ENCODE measurements at places on chromosomes 2 and 18.
A peak's percentile ranks its signal among the peaks of the same experiment; 100 is the strongest.

- DNase-seq: no peak
These were observed 9.2 kb downstream of the SLC66A2 start for GRCh38 chr18:79942211-79942610.

DNA sequence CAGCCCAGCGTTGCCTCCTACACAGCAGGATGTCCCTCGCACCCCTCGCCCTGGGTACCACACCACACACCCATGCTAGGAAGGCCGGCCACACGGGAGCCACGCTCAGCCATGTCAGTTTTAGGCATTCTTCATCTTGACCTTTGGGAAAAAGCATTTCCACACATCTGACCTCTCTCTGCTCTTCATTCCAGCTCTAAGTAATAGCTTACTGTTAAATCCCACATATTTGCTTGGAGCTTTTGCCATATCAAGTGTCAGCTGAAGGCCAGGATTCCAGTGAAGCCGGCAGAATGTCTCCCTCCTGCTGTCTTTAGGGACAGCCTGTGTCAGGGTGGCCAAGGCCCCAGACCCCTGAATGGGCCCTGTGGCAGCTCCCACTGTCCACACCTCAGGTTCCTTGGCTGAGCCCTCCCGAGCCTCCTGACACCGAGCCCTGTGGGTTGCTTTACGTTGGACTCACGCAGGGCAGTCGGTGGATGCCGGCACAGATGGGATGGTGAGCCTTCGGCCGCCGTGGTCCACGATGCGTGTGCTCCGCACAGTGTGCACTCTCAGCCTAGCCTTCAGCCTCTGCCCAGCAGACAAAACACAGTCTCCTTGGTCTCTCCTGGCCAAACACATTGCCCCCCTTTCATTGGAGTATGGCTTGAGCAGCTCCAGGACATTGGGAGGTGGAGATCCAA lies 202.0 kb downstream of the SEPTIN10 start:
- DNase-seq: no peak

DNA sequence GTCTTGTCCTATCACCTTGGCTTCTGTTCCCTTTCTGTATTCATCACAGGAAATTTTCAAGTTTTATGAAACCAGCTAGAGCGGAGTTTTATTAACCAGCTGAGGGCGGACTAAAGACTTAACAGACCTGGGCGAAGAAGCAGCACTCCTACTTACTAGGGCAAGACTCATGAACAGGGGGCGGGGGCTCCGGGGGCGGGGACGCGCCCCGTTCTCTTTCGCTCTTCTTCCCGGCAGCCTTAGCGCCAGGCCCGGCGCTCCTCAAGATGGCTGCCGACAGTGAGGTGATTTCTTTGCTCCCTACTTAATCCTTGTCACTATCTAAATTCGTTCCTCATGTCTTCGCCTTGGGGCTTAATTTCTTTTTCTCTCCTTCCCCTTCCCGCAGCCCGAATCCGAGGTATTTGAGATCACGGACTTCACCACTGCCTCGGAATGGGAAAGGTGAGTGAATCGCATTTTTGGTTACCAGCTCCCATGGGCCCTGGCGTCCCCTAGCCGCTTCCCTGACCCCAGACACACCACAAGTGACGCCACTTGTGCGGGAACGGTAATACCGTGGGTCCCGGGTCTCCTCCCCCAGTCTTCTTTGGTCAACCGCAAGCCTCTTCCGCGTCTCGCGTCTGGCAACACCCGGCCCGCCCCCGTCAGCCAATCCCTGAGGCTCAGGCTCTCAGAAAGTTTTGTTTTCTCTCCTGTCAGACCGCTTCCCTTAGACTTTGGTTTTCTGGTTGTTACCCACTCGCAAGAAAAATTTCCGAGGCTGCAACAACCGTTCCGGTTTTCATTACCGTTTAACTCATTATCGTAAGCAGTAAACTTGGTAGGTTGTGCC lies at the start of gene RAB3GAP1:
Gene RAB3GAP1, plus strand, starts transcription at position 251 of the 835 bp plus-strand sequence. Its CDS starts 16 bp downstream, at position 267.
- DNase-seq: peak; percentile 51

- no peak for DNase-seq
These were observed 157.6 kb downstream of the HAUS1 start for GRCh38 chr18:46261799-46262198.

Data from bone marrow (tissue), 2 donors.